IMR-90 (cell line): ENCODE measurements at places on chromosomes 5 and 9. TPM values are rescaled to one million over a fixed set of nuclear protein-coding genes. Genes with fewer than 3 reads are reported as not detected.

Gene KIF12
- total RNA-seq, result not detected in 2 replicates

Gene MPDZ
- 39.3 and 46.4 TPM in 2 replicates for total RNA-seq

Gene OBP2B
- total RNA-seq, result not detected in 2 replicates

Gene IL31RA
- total RNA-seq, result 0.56 and 0.90 TPM in 2 replicates
